ENCODE measurements at places on chromosomes 5 and 9.

- DNase-seq: no peak
Observed at GRCh38 chr5:135230251-135230925, 168.6 kb downstream of the MACROH2A1 start.

- DNase-seq: peak; percentile 51
Observed at GRCh38 chr5:152349683-152350526, 55.2 kb downstream of the NMUR2 start.

DNA sequence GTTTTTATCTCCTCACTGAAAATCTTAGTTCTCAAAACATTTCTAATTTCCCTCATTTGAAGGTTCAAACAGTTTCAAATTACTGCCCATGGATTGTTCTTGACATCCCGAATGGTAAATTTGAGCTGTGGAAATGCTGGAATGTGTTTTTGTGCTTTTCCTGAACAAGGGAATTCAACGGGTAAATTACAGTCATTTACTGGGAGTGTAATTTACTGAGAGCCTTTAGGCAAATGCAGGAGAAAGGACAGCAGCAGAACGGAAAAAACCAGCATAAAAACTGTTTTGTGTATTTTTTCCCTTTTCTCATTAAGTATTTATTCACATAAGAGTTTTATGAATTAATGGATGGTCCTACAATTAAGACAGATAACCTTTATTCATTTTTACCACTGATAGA is 139.2 kb downstream of the PBX3 start:
- DNase-seq: no peak

DNA sequence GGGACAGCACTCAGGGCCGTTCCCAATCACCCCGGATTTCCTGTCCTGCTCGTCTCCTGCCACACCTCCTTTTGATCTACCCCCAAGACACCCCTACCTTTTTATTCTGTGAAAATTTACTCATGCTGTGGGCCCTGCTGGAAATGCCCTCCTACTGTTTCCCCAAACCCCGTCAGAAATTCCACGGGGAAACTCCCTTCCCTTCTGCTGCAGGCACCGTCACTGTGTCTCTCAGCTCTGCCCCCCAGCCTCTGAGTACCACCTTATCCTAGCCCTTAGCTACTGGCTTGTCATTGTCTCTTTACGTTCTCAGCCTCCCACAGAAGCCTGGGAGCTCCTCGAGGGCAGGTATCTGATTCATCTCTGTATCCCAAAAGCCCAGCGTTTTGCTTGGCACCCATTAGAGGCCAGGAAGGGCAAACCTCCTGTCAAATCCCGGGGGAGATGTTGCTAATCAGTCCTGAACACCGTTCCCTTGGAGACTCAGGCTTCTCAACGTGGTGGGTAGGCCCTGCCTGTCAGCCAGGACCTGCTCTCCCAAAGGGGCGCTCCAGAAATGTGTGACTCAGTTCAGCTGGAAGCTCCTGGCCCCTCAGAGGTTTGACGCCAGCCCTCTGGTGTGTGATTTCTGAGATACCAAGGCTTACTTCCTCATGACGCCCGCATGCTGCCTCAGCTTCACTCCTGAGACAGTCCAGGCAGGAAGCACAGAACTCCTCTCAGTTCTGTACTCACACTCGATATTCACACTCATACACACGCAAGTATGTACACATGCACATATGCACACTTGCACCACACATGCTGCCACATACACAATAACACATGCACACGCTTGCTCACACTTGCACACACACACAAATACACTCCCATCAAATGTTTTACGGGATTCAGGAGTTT is 50.7 kb upstream of the GRHPR start:
- no peak for DNase-seq

DNA sequence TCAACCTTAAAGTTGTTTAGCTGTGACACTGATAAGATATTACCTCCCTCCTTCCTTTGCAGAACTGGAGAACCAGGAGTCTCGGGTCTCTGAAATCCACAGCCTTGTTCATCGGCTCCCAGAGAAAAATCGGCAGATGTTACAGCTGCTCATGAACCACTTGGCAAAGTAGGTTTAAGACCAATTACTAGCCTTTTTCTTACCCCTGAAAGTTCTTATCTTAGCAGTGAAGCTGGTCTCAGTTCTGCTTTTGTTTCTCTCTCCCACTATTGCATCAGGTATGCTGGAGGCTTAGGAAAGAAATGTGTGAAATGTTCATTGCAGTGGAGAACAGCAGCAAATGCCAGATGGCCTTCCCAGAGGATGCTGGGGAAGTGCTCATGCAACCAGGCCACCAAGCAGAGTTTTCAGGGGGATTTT is 287.4 kb downstream of the ARHGAP26 start:
- DNase-seq: no peak
